ENCODE measurements at places on chromosomes 5 and 9.

- no peaks in the 10 kb centered on the region for H3K27me3 ChIP-seq
- H3K4me1 ChIP-seq: peaks cover 6% of the 10 kb centered on the region
- H3K27ac ChIP-seq: no peak overlapping the region
- H3K4me3 ChIP-seq: no peak overlapping the region
- no peaks in the 10 kb centered on the region for H3K36me3 ChIP-seq
These were observed 89.6 kb downstream of the EFNA5 start for GRCh38 chr5:107580889-107581820.

DNA sequence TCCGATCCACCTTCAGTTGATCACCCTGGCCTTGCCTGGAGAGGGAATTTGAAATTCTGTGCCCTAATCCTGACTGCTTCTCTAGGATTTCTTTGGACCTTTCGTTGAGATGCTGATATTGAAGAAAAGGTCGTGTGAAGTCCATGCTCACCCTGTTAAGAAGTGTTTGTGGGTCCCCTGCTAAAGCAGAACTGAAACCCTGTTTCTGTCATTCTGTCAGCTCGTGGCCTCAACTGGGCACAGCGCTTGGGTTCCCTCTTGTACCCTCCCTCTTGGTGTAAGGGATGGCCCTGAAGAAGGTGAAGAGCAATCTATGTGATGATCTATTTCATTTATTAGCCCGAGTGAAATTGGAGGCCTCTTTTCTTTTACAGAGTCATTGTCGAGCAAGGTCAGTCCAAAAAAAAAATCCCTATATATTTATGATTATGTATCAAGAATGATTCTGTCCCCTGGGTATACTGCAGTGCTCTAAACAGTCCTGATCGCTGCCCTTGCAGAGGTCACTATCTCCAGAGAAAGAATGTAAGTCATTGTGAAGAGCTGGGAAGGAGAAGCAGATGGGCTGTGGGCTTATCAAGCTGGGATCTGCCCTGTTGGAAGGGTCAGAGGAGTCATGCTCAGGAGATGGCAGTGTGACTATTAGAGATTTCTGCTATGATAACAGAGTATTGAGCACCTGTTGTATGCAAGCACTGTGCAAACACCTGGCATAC is 56.1 kb downstream of the WWC1 start:
- H3K36me3 ChIP-seq: no peaks in the 10 kb centered on the region
- no peak for DNase-seq
- H3K4me3 ChIP-seq: no peak overlapping the region
- peaks cover 5% of the 10 kb centered on the region for H3K4me1 ChIP-seq
- H3K27me3 ChIP-seq: no peaks in the 10 kb centered on the region

DNA sequence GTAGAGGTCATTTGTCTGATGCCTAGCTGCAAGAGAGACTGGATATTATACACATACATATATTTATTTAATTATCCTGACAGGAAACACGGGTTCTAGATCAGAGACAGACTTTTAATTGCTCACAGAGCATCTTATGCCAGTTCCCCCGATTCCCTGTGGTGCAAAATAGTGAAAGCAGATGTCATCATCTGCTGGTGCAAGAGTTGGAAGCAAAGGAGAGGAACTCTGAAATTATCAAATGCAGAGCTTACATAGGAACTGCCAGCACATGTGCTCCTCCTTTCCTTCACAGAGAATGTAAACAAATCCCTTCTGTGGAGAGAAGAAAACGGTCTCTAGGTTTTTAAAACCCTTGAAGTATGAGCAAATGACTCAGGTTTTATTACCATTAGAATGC is 69.3 kb downstream of the DTWD2 start:
- H3K27me3 ChIP-seq: no peaks in the 10 kb centered on the region
- DNase-seq: no peak
- no peaks in the 10 kb centered on the region for H3K36me3 ChIP-seq
- no peak overlapping the region for H3K27ac ChIP-seq
- no peak overlapping the region for H3K4me3 ChIP-seq

DNA sequence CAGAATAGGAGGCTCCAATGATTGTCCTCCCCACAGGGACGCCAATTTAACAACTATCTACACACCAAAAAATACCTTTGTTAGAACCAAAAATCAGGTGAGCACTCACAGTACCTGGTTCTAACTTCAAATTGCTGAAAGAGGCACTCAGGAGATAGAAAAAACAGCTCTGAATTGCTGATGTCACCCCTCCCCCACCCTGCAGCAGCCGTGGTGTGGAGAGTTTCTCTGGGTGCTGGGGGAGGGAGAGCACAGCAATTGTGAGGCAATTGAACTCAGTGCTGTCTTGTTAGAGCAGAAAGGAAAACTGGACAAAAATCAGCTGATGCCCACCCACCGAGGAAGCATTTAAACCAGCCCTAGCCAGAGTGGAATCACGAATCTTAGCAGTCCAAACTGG is 41.8 kb downstream of the TNFSF8 start:
- H3K36me3 ChIP-seq: no peaks in the 10 kb centered on the region
- H3K4me1 ChIP-seq: no peaks in the 10 kb centered on the region
- no peak for DNase-seq
- H3K27me3 ChIP-seq: no peaks in the 10 kb centered on the region
- H3K27ac ChIP-seq: no peak overlapping the region

GRCh38 chr5:151225475-151225874 is 1.6 kb upstream of the CCDC69 start:
- H3K4me1 ChIP-seq: peaks cover 19% of the 10 kb centered on the region
- H3K36me3 ChIP-seq: no peaks in the 10 kb centered on the region
- no peaks in the 10 kb centered on the region for H3K27me3 ChIP-seq
- DNase-seq: no peak

GRCh38 chr5:125394661-125395280 is 648.3 kb upstream of the ZNF608 start:
- no peak overlapping the region for H3K4me3 ChIP-seq
- H3K27me3 ChIP-seq: no peaks in the 10 kb centered on the region
- H3K36me3 ChIP-seq: no peaks in the 10 kb centered on the region
- DNase-seq: no peak
- H3K4me1 ChIP-seq: no peaks in the 10 kb centered on the region

DNA sequence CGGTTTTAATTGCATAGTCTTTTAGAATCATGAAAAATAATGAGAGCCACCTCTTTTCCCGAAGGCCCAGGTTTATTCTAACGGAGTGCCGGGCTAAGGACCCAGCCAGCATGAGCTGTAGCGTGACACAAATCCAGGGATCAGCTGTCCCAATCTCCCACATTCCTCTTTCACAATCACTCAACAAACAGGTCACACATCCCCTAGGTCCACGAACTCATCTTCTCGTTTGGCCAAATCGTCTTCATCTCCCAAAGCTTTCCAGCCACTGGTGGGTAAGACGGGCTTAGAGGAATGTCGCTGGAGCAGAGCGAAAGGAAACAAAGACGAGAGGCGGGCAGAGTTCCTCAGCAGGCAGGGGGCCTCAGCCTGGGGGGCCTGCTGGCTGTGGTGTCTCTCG is 55.5 kb upstream of the GOLPH3 start:
- no peak for DNase-seq
- peaks cover 15% of the 10 kb centered on the region for H3K36me3 ChIP-seq
- no peak overlapping the region for H3K27ac ChIP-seq

GRCh38 chr9:93329629-93330280 is 121.7 kb upstream of the FAM120A start:
- H3K4me1 ChIP-seq: no peaks in the 10 kb centered on the region
- no peak for DNase-seq
- H3K27ac ChIP-seq: no peak overlapping the region
- no peaks in the 10 kb centered on the region for H3K36me3 ChIP-seq
- no peak overlapping the region for H3K4me3 ChIP-seq

GRCh38 chr5:177071666-177072385 is 14.9 kb upstream of the FGFR4 start:
- peak; percentile 56 for DNase-seq
- no peak overlapping the region for H3K27ac ChIP-seq
- H3K36me3 ChIP-seq: no peaks in the 10 kb centered on the region
- H3K27me3 ChIP-seq: no peaks in the 10 kb centered on the region

GRCh38 chr5:154437281-154437965 is 8.4 kb upstream of the SAP30L start:
- no peaks in the 10 kb centered on the region for H3K27me3 ChIP-seq
- peaks cover 18% of the 10 kb centered on the region for H3K36me3 ChIP-seq
- H3K4me3 ChIP-seq: no peak overlapping the region
- H3K27ac ChIP-seq: no peak overlapping the region

GRCh38 chr5:61966997-61967396 is 339.0 kb upstream of the KIF2A start:
- H3K4me1 ChIP-seq: no peaks in the 10 kb centered on the region
- H3K4me3 ChIP-seq: no peak overlapping the region
- no peaks in the 10 kb centered on the region for H3K27me3 ChIP-seq

DNA sequence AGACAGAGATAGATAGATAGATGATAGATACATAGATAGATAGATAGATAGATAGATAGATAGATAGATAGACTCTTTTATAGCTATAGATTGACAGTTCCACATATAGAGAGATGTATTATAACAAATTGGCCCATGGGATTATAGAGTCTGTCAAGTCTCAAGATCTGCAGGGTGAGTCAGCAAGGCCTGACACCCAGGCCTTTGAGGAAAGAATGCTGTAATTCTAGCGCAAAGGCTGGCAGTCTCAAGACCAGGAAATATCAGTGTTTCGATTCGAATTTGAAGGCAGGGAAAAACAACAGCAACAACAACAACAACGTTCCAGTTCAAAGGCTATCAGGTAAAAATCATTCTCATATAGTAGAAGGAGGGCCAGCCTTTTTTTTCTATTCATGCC is 339.2 kb upstream of the CDH9 start:
- H3K27ac ChIP-seq: no peak overlapping the region
- H3K27me3 ChIP-seq: no peaks in the 10 kb centered on the region
- no peaks in the 10 kb centered on the region for H3K4me1 ChIP-seq
- no peak overlapping the region for H3K4me3 ChIP-seq

- no peak for DNase-seq
- H3K36me3 ChIP-seq: no peaks in the 10 kb centered on the region
- H3K27me3 ChIP-seq: no peaks in the 10 kb centered on the region
- no peak overlapping the region for H3K4me3 ChIP-seq
These were observed 8.2 kb upstream of the IRF1 start for GRCh38 chr5:132498686-132499271.

- DNase-seq: no peak
- H3K4me1 ChIP-seq: no peaks in the 10 kb centered on the region
- no peak overlapping the region for H3K27ac ChIP-seq
- no peak overlapping the region for H3K4me3 ChIP-seq
These were observed 76.2 kb upstream of the SPIN1 start for GRCh38 chr9:88312045-88312444.

DNA sequence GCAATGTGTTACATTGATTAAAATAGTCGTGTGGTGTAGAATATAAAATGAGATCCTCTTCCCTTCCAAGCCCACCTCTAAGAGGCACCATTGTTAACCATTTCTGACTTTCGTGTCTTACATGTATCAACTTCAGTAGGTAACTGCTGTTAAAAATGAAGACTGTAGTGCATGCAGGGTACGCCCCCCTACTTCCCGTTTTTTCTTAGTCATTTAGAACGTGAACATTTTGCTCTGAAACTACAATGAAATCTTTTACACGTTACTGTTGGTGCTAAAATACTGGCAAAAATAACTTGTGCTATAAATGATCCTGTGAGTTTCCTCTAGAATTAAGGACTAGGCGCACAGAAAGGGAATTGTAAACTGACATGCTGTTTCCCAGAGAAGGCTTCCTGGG is 41.5 kb downstream of the WNK2 start:
- H3K36me3 ChIP-seq: no peaks in the 10 kb centered on the region
- H3K4me3 ChIP-seq: no peak overlapping the region
- DNase-seq: no peak
- no peaks in the 10 kb centered on the region for H3K27me3 ChIP-seq

- H3K4me3 ChIP-seq: no peak overlapping the region
- H3K27ac ChIP-seq: no peak overlapping the region
- H3K36me3 ChIP-seq: no peaks in the 10 kb centered on the region
- no peaks in the 10 kb centered on the region for H3K27me3 ChIP-seq
These were observed 121.9 kb upstream of the GHR start for GRCh38 chr5:42301349-42301748.

DNA sequence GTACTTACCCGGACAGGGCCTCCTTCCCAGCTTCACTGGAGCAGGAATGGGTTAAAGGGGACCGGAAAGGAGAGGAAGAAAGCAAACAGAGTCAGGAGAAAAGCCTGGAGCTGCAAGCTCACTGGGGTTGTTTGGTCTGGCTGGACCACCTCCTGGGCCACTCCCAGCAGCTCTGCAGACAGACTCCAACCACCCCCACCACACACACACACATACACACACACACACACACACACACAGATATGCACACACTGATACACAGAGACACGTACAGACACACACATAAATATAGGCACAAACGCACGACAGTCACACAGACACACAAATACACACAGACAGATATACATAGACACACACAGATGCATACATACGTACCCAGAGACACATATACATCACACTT is 34.9 kb upstream of the SYNPO start:
- no peaks in the 10 kb centered on the region for H3K4me1 ChIP-seq
- H3K36me3 ChIP-seq: no peaks in the 10 kb centered on the region
- H3K27me3 ChIP-seq: no peaks in the 10 kb centered on the region
- no peak overlapping the region for H3K27ac ChIP-seq
- no peak overlapping the region for H3K4me3 ChIP-seq

DNA sequence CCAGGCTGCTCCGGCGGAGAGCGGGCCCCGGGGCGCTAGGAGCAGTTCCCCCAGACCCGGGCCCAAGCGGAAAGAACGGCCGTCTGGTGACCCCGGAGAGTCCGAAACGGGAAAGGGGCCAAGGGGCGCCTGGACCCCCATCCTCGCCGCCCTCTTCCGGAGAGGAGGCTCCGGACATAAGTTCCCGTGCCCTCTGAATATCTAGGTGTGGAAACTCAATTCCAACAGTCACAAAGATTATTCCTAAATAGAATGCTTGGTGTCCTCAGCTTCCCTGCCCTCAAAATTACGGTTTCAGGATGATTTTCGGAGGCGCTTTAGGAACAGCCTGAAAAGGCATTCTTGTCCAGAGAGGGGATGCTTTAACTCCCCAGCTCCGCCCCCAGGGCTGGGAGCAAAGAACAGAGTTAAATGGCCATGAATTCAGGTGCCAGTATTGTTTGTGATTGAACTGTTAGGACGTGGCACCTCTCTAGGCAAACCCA is 681 bp upstream of the LHFPL2 start:
- peak overlapping the region; percentile 57 for H3K4me3 ChIP-seq
- peak overlapping the region; percentile 31 for H3K27ac ChIP-seq
- H3K36me3 ChIP-seq: no peaks in the 10 kb centered on the region
- H3K4me1 ChIP-seq: peaks cover 19% of the 10 kb centered on the region
- no peaks in the 10 kb centered on the region for H3K27me3 ChIP-seq

- no peak overlapping the region for H3K4me3 ChIP-seq
- no peaks in the 10 kb centered on the region for H3K4me1 ChIP-seq
- H3K36me3 ChIP-seq: no peaks in the 10 kb centered on the region
- H3K27ac ChIP-seq: no peak overlapping the region
- no peak for DNase-seq
These were observed 63.9 kb downstream of the SAXO1 start for GRCh38 chr9:18969128-18969527.

DNA sequence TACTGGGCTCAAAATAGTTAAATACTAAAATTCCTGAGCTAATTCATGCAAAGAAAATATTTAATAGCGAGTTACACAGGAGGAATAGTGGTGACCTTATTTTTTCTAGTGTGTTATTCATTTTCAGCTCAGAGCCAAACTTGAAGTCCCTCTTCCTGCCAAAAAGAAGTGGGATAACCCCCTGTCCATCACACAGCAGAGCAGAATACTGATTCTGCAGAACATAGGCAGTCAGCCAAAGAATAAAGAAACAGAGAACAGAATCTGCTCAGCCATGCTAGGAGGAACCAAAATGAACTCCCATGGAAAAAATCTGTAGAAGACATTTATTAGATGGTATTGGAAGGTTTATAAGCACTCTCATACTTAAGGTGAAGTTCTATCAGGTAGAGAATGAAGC is 49.4 kb upstream of the GRIN3A start:
- H3K27me3 ChIP-seq: no peaks in the 10 kb centered on the region
- DNase-seq: no peak
- H3K4me1 ChIP-seq: no peaks in the 10 kb centered on the region
- no peak overlapping the region for H3K4me3 ChIP-seq

Measured in GM12878 (cell line).